ENCODE measurements at places on chromosomes 2 and 18.

DNA sequence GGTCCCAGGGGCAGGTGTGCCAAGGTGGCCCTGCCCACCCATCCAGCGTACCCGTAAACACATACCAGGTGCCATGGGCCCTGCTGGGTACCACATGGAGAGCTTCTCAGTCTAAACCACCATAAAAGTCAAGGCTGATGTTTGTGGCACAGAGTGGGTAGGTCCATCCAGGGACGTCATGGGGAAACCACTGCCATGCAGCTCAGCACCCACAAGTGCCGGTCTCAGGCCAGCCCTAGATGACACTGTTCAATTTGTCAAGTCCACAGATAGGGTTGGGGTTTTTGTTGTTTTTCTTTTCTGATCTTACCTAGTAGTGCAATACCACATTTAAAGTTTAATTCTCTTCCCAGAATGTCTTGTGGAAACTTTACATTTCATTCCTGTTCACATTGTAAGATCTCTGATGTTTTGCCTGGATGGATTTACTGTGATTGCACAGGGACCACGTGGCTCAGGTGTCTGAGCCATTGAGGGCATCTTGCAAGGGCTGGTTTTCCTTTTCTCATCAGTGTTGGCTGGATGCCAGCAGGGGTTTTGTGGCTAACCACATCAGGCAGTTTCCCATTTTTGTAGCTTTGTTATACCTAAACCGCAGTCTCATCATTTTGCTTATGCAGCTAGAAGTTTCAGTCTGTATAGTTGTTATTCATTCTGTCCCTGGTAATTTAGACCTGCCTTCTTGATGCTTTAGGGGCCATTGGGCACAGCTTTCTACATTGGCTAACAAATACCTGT lies 64.7 kb downstream of the STK25 start:
- no peak for DNase-seq

- DNase-seq: no peak
Measured at GRCh38 chr18:13004396-13004795, 13.2 kb downstream of the CEP192 start.

- DNase-seq: no peak
Measured at GRCh38 chr2:47083886-47084687, 71.0 kb downstream of the STPG4 start.

GRCh38 chr2:112204411-112204810 lies 50.4 kb downstream of the ZC3H8 start:
- no peak for DNase-seq

DNA sequence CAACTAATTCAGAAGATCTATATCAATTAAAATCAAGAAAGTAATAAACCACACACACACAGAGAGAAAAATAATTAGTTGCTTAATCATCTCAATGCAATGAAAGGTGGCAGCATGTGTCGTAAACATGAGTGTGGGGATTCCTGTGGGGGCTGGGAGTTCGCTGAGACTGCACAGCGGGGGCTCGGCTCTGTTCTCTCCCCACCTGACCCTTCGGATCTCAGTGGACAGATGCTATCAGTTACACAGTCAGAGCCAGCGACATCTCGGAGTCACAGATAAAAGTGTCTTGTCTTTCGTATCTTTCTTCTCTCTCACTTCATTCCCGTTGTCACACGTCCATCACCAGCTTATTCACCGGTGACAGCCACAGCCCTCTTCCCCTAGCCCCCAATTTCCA lies 37.1 kb downstream of the COLEC12 start:
- DNase-seq: no peak

- no peak for DNase-seq
Measured at GRCh38 chr2:225764346-225764745, 364.8 kb downstream of the NYAP2 start.

DNA sequence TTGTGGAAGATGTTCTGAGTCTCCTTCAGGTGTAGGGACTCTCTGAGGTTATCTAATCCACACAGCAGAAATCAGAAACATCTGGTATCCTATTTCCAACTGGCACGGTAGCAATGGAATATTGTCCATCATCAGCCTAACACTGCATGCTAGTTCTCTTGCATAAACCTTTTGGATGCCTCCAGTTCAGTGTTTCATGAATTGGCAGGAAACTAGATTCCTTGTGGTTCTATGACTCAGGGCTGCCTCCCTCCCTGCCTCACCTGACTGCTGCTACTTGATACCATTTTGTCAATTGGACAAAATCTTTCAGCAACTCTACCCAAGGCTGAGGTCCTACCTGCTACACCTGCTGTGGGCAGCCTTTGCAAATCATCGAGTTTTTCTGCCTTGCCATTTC lies 130.9 kb downstream of the TPGS2 start:
- no peak for DNase-seq

- DNase-seq: no peak
Measured at GRCh38 chr2:173181982-173182381, 106.3 kb downstream of the MAP3K20 start.

GRCh38 chr2:9373047-9373446 lies 50.3 kb downstream of the ITGB1BP1 start:
- peak; percentile 45 for DNase-seq

DNA sequence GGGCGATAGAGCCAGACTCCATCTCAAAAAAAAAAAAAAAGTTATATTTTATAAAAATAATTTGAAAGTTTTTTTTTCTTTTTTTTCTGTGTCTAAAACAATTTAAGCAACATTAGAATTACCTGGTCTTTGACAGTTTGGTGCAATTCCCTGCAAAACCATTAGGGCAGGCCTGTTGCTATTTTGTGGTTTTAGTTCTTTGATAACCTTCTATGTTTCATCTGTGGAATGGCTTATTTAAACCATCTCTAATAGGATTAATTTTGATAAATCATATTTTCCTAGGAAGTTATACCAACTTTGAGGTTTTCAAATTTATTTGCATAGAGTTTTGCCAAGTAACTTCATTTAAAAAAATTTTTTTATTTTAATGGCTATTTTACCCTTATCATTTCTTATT lies 141.2 kb upstream of the TWIST2 start:
- DNase-seq: no peak

GRCh38 chr2:228352048-228352447 lies 170.6 kb upstream of the SPHKAP start:
- no peak for DNase-seq

GRCh38 chr2:144479659-144480058 lies 40.3 kb downstream of the ZEB2 start:
- no peak for DNase-seq

- no peak for DNase-seq
Measured at GRCh38 chr2:34705551-34706247, 1106.6 kb upstream of the FAM98A start.

DNA sequence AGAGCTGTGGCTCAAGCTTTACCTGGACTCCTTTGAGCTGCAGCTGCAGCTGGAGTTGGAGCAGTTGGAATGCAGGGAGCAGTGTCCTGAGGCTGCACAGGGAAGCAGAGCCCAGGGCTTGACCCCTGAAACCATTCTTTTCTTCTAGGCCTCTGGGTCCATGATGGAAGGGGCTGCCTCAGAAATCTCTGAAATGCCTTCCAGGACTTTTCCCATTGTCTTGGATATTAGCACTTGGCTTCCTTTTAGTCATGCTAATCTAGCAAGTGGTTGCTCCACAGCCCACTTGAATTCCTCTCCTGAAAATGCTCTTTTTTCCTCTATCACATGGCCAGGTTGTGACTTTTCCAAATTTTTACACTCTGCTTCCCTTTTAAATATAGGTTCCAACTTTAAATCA lies 108.6 kb upstream of the RNF152 start:
- DNase-seq: no peak

DNA sequence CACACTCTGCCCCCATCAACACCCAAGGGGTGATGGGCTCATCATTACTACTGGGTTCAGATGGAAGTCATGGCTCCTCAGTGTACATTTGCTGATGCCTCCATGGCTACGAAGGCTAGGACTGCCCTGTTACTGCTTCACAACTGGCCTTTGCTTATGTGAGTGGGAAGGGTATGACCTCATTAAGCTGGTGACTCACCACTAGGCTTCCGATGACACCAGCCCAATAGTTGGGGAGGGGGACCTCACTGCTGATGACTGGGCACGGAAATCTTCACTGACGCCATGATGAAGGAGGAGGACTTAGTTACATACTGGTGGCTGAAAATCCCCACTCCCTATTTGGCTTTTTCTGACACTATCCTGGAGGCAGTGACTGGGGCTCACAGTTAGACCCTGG lies 263.2 kb downstream of the CMPK2 start:
- no peak for DNase-seq

- no peak for DNase-seq
Measured at GRCh38 chr18:47601581-47602272, 328.7 kb downstream of the SMAD2 start.

GRCh38 chr18:54222922-54223567 lies 1.4 kb downstream of the MBD2 start:
- DNase-seq: no peak

DNA sequence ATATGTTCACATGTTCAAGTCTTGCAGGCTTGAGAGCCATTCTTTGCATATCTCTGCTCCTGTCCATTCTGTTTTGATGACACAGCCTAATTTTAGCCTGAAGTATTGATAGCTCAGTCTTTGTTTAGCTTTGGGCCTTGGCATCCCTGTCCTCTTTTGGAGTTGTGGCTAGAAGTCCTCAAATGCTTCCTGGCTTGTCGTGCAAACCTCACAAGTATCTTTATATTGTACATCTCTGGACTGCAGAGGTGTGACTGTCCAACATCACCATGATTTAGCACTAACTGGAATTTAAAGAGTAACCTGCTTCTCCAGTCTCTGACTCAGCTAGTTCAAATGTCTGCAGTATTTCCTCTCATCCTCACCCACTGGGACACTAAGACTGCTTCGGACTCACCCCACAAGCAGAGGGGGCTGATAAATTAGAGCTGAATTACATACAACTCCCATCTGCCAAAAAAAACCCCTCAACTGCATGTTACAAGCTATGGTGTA lies 11.7 kb downstream of the PFN4 start:
- no peak for DNase-seq

- DNase-seq: no peak
Measured at GRCh38 chr2:185952100-185952499, 213.5 kb downstream of the FSIP2 start.

DNA sequence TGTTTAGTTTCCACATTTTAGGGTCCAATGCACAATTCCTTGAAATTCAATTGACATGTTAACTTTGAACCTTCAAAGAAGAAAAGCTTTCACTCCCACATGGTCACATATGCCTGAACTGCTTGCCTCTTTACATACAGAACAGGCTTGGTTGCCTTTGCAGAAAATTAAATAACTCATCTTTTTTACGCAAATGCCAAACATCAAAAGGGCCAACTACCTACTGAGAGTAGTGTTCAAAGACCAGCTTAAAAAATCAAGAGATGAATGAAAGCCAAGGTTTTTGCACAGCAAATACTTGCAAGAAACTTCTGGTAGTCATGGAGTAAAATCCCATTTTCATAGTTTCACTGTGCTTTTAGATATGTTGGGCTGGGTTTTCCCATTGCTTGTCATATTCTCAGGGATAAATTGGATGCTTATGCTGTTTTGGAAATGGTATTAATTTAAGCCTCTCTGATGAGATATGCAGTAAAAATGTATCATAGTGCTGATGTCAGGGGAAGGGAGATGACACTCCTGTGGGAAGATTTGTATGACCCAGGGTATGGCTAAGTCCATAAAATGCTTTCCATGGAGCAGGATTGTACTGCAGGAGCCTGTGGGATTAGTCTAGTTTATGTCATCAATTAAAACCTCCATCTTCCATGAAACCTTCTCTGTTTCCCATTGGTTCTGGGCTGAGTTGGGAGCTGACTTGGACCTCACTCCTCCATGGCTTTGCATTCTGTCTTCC lies 60.6 kb upstream of the DARS1 start:
- DNase-seq: no peak

- no peak for DNase-seq
Measured at GRCh38 chr2:100070078-100070477, 72.3 kb downstream of the AFF3 start.

DNA sequence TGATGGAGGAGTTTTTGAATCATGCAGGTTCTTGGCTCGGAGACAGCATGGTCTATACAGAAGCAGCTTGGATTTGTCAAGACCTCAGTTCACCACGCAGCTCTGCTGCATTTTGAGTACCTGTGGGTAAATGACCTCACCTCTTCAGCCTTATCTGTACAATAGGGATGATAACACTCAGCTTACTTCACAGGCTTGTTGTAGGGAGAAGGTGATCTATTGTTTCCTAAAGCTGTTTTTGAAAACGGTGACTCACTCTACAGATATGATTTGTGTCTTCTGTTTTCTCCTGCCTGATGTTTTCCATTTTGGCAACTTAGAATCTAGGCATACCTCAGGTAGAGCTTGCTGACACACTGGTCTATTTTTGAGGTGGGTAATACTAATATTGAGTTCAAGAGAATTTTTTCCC lies 80.3 kb downstream of the FMNL2 start:
- DNase-seq: no peak

- DNase-seq: no peak
Measured at GRCh38 chr18:22171258-22172119, 2.1 kb downstream of the GATA6 start.

DNA sequence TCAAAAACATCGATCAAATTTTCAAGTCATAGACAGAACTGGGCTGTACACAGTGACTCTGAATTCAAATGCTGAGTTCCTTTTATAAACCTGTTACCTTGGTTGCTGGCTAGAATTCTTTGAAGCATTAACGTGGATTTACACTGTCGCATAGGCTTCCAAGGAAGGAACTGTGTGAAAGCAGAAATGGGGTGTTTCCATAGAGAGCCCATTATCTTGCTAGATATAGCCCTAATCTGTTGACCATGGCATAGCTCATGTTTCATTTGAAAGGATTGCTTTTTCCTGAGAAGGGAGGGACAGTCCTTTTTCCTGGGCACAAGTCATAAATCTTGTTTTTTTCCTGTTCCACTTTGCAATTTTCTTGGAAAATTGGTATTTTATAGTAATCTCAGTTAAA lies 73.8 kb upstream of the NEUROD1 start:
- DNase-seq: no peak

- DNase-seq: no peak
Measured at GRCh38 chr2:163324677-163325076, 411.1 kb downstream of the FIGN start.

GRCh38 chr18:61606759-61607158 lies 273.5 kb downstream of the CDH20 start:
- DNase-seq: no peak

DNA sequence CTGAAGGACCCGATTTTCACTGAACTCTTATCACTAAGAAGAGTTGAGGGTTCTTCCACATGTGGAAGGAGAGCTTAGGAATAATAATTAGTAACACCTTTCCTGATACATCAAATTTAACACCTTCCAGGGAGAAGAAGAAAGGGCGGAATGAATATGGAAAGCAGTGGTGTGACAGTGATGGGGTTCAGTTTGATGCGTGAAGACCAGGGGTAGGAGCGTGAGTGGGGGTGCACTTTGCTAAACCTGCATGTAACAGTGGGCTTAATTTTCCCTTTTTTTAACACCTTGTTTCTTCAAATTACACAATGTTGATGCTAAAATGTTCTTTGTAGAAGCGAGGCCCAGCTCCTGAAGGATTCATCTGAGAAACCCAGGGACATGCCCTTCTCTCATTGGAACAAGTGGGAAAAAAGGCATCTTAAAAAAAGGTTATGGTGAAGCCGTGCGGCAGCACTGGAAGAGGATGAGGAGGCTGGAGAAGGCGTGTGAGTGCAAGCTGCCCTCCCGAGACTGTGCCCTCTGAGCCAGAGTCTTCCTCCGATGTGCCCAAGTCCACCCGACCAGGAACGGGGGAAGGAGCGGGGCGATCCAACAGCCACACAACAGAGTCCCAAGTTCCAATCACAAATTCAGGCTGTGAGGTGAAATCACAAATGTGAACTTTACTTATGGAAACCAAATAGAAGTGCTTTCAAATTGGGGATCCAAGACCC lies 80.8 kb downstream of the MBP start:
- no peak for DNase-seq

- no peak for DNase-seq
Measured at GRCh38 chr2:45497355-45497754, 113.7 kb downstream of the SRBD1 start.

GRCh38 chr2:240437861-240438809 lies 2.7 kb downstream of the GPC1 start:
- no peak for DNase-seq

Data from cortex of kidney (tissue), 1 donor.